Trophoblast cell (in vitro differentiated cells and primary cell): ENCODE measurements at places on chromosomes 12 and 14.

- DNase-seq, result no peak
Measured at GRCh38 chr12:70686299-70686698, 49.1 kb upstream of the PTPRB start.

DNA sequence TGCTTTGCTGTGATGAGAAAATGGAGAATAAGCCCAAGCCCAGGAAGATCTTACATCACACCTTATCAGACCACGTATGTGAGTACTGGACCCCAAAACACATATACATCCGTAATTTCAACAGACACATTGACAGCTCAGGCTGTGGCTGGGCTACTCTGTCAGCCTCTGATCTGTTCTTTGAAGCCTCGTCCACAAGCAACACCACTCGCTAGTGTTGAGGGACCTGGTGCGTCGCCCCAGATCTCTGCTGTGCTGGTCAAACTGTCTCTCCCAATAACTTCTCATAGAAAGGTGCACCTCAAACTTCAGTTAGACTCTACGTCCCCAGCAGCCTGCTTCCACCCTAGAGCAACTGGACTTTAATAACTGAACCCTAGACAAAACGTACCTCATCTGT, 10.6 kb upstream of the SFSWAP start:
- no peak for DNase-seq

DNA sequence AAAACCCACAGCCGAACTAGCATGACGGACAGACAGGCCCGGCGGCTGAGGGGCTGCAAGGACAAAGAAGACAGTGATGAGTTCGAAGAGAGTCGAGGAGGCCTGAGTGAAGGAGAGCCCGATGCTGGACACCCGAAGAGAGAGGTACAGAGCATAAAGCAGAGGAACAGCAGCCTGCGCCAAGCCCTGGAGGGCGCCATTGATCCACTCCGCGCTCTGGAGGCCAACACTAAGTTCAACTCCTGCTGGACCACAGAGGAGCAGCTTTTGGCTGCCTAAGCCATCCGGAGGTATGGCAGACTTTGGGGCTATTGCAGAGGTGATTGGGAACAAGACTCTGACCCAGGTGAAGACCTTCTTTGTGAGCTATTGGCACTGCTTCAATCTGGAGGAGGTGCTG, 7.8 kb upstream of the PLXNC1 start:
- DNase-seq, result no peak

DNA sequence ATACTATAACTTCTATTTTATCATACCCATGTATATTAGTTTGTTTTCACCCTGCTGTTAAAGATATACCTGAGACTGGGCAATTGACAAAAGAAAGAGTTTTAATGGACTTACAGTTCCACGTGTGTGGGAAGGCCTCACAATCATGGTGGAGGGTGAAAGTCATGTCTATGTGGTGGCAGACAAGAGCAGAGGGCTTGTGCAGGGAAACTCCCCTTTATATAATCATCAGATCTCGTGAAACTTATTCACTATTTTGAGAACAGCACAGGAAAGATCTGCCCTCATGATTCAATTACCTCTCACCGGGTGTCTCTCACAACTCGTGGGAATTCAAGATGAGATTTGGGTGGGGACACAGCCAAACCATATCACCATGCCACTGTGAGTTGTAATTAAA, 135.8 kb downstream of the SYNE2 start:
- DNase-seq, result no peak

DNA sequence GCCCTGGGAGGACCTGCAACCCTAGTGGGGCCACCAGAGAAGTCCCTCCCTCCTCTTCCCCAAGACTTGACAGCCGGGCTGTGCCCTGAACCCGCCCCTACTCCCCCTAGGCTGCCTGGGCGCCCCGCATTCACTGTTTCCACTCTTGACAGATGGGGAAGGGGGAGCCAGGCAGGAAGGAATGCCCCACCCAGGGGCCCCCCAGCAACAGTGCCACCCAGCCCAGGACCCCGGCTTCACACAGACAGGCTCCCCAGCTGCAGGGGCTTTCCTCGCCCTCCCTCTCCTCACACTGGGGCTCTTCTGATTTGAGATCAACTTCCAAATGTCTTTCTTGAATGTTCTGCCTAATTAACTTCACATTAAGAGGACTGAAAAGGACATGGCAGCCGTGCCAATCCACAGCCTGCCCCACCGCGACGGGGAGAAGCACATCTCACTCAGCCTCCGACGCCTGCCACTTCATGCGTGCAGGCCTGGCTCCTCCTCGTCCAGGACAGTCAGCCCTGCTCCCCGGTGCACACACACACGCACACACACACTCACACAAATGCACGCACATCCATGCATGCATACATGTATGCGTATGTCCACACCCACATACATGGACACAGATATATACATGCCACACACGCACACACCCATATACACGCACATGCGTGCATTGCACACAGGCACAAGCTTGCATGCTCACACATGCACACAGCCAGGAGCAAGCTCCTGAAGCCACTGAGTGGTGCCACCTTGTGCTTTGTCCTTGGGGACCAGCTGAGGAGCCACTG, 19.6 kb upstream of the C14orf180 start:
- no peak for DNase-seq

DNA sequence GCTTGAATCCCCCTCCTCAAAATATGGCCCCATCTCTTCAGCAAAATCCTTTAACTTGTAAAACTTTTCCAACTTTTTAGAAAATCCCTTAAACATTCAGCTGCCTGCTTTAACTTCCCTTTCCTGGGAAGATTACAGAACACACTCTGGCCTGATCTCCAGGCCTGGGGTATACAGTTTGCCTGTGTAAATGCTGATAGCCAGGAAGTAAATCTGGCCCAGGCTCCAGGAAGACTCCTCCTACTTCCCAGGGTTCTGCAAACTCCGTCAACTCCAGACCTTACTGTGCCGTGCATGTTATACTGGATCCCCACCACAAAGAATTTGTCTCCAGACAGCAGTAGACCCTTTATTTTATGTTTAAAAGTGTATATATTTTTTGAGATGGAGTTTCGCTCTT, 67.0 kb upstream of the FERMT2 start:
- no peak for DNase-seq

- DNase-seq, result no peak
Measured at GRCh38 chr14:103089386-103090335, 4.9 kb upstream of the EXOC3L4 start.

- no peak for DNase-seq
Measured at GRCh38 chr12:20189767-20190166, 178.6 kb upstream of the PDE3A start.

DNA sequence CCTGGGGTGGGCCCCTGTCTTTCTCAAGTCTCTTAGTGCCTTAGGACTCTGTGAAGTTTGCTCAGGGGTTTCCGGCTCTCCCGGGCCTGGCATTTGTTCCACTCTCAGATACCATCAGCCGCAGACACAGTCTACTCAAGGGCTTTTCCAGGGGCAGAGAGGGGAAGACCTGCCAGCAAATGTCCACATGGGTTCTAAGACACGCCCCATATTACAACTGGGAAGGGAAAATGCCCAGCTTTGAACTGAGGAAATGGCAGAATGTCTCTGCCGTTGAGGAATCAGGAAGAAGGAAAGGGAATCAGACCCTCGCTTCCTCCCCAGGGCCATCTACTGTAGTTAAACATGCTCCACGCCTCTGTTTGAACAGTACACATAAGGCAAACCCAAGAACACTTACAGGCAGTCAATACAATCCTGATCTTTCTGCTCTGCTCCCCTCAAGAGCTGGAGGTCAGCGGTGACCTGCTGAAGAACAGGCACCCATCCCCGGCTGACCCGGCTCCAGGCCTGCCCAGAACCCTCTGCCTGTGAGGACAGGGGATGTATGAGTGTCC, 7.9 kb downstream of the CCDC85C start:
- DNase-seq, result no peak

GRCh38 chr12:91926848-91927247, 218.8 kb downstream of the BTG1 start:
- DNase-seq, result no peak

- DNase-seq, result peak; percentile 44
Measured at GRCh38 chr14:82710267-82710841, 1176.7 kb upstream of the SEL1L start.

DNA sequence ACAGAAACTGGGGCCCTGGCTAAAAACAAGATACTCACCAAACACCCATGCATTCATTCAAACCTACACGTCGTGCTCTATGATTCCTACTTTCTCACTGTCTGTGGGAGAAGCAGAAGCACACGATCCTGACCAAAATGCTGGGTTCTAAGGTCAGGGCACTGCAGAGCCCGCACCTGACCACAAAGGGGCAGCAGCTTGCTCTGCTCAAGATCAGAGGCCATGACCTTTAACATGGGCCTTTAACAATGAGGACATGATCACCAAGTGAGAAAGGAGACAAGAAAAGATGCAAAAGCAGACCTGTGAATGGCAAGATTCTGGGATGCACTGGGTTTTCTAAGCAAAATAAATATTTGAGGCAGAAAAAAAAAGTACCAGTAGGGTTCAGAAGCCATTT, 40.1 kb upstream of the VPS33A start:
- no peak for DNase-seq

DNA sequence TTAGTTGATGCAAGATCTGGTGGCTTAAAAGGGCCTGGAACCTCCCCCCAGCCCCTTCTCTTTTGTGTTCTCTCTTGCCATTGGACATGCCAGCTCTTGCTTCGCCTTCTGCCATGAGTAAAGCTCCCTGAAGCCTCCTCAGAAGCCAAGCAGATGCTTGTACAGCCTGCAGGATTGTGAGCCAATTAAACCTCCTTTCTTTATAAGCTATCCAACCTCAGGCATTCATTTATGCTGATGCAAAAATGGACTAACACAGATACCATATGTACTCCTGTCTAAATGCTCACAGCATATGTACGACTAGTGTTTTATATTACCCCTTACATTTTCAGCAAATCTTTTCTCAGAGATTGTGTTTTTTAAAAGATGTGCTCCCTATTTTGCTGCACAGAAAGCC, 26.7 kb downstream of the CLEC1A start:
- no peak for DNase-seq

GRCh38 chr12:22307811-22308210, 26.7 kb downstream of the ST8SIA1 start:
- DNase-seq, result no peak

DNA sequence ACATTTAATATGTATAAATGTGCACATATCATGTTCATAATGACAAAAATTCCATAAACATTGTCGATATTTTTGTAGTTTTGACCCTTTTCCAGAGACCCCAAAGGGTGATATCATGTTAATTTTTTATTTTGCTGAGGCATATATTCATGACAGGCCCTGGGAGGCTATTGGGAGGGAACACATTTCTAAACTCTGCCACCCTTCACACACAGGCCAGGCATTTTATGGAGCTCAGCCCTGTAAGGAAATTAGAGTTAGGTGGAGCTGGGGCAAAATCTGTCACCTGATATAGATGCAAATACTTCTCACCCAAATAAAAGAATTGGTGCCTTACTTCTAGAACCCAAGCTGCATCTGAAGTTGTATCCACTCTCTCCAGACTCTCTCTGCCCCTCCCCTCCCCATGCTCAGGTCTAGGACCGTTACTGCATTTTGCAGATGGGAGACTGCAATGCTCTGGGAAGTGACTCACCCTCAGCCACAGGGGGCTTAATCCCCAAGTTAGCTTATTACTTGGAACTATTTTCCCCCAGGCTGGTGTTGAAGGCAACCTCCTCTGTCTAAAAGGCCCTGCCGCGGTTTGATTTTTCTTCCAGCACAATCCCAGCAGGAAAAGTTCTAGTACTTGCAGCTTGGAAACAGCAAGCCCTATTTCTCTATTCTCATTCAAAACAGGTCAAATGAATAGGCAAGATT, 238.9 kb downstream of the EMP1 start:
- no peak for DNase-seq

DNA sequence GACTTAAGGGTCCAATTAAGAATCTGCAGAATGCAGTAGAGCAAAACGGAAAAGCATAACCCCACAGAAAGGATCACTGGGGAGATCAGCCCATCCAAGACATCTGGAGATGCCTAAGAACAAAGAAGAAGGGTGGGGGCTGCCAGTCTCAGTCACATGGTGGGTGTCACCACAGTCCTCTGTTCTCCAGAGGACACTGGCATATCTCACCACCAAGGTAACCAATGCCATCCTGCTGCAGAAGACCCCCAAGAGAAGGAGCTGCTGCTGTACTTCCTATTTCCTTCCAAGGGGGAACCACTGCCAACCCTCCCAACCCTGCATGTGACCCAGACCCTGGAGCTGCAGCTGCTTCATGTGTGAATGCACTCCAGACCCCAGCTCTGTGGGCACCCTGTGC, 91.2 kb downstream of the PTGER2 start:
- no peak for DNase-seq
